LHCN-M2 (cell line): ENCODE measurements at places on chromosomes 6 and 20. TPM values are rescaled to one million over a fixed set of nuclear protein-coding genes. Genes with fewer than 3 reads are reported as not detected.

DNA sequence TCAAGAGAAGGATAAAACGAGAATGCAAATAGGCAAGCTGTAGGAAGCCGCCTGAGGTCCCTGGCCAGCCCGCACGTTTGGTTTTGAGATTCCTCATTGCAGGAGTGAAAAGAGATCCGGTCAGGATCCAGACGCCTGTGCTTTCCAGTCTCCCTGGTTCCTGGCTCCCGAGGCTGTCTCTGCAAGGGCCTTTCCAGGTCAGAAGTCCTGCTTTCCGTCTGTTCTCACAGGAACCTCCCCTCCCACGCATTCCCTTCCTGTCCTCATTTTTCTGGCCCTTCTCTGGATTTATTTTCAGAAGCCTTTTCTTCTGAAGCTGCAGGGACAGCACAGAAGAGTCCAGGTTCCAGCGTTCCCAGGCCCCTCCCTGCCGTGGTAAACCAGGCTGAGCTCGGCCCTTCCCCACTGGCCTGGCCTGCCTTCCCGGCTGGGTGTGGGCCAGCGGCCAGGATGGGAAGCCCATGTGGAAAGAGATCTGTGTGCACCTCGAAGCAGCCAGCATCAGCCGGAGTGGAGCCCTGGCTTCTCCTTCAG is 54.0 kb downstream of the TMEM242 start:
- DNase-seq, result no peak

Gene SLC22A3
- total RNA-seq, result 0.06 TPM in 1 of 2 replicates, not detected in the other

Gene HLA-DQA1
- not detected in 2 replicates for total RNA-seq

GRCh38 chr6:7285416-7285815 is 27.6 kb downstream of the SSR1 start:
- no peak for DNase-seq

Gene ROMO1
- total RNA-seq, result 277 and 325 TPM in 2 replicates

Gene FLRT3
- total RNA-seq, result 4.1 and 12.8 TPM in 2 replicates

Gene SEL1L2
- not detected in 2 replicates for total RNA-seq

DNA sequence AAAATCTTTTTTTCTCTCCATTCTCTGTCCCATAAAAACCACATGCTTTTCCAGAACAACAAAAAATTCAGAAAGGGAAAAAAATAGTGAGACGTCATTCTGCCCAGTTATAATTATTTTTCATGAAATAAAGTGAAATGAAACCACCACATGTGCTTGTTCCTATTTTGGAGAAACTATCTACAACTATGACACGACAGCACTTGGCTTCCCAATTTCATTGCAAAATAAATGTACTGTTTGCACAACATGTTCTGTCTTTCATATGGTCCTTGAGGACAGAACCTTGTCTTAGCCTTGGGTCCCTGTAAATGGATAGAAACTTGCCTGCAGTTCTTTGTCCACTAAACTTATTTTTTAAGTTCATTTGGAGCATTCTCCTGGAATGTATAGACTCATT is 5.6 kb upstream of the MAN1A1 start:
- peak; percentile 27 for DNase-seq

DNA sequence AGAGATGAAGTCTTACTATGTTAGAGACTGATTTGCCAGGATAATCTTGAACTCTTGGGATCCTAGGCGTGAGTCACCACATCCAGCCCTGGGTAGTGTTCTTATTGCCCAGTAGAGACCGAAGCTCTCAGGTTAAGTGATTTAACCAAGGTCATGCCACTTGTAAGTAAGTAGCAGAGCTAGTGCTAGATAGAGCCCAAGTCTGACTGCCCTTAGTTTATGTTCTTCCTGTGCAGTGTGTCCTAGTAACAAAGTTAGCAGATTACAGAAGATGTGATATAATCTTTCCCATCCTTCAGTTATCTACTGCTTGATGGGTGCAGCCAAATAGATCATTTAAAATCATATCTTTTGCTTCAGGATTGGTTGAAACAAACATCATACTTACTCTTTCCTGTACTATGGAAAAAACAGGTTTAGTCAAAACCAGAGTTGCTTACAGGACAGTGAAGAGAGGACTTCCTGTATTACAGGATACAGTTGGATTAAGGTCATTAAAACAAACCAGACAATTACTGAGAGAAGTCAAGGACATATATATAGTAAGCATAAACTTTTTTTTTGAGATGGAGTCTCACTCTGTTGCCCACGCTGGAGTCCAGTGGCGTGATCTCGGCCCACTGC is 9.5 kb upstream of the PABPC1L start:
- DNase-seq, result no peak

Gene C6orf141
- total RNA-seq, result 4.5 and 6.5 TPM in 2 replicates

Gene C20orf141
- not detected in 2 replicates for total RNA-seq

DNA sequence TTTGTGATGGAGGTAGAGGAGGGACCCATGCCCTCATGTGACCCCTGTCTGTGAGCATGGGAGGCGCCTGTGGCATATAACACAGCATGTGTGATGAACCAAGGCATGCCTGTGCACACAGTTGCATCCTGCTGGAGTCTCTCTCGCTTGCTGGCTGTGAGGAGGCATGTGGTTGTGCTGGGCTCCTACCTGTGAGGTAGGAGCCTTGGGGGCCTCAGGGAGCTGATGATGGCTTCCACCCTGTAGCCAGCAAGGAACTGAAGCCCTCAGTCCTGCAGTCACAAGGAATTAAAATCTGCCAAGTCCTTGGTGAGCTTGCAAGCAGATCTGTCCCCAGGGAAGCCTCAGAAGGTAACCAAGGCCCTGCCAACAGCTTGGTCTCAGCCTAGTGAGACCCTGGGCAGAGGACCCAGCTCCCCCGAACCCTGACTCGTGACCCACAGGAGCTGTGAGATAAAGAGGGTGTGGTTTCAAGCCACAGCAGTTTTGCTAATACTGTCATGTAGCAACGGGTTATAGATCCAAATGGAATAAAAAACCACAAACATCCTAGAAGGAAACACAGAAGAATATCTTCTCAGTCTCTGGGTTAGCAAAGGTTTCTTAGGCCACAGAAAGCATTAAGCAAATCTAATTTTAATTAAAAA is 145.7 kb downstream of the WDR27 start:
- DNase-seq, result no peak

GRCh38 chr6:3746119-3746691 is 5.3 kb downstream of the PXDC1 start:
- no peak for DNase-seq

Gene DAAM2
- total RNA-seq, result 58.7 and 109 TPM in 2 replicates

- DNase-seq, result peak; percentile 57
These were observed 155.6 kb downstream of the OGFRL1 start for GRCh38 chr6:71444222-71444621.
